ENCODE measurements at places on chromosomes 3 and 15. TPM values are rescaled to one million over a fixed set of nuclear protein-coding genes. Genes with fewer than 3 reads are reported as not detected.

DNA sequence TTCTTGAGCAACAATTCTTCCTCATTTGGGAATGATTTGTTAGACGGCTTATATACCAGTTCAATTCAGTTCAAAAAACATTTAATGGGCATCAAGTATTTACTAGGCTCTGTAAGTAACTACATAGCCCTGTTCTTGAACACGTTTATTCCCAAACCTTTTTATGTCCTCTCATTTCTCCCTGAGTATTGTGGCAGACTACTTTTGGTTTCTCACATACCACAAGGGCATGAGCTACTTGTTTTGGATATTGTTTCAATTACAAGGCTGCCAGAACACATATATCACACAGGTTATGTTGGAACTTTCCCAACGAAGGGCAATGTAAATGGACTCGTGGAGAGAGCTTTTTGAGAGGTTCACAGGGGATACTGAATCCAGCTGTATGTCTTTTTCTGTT, 363.8 kb upstream of the NAALADL2 start:
- DNase-seq = no peak

DNA sequence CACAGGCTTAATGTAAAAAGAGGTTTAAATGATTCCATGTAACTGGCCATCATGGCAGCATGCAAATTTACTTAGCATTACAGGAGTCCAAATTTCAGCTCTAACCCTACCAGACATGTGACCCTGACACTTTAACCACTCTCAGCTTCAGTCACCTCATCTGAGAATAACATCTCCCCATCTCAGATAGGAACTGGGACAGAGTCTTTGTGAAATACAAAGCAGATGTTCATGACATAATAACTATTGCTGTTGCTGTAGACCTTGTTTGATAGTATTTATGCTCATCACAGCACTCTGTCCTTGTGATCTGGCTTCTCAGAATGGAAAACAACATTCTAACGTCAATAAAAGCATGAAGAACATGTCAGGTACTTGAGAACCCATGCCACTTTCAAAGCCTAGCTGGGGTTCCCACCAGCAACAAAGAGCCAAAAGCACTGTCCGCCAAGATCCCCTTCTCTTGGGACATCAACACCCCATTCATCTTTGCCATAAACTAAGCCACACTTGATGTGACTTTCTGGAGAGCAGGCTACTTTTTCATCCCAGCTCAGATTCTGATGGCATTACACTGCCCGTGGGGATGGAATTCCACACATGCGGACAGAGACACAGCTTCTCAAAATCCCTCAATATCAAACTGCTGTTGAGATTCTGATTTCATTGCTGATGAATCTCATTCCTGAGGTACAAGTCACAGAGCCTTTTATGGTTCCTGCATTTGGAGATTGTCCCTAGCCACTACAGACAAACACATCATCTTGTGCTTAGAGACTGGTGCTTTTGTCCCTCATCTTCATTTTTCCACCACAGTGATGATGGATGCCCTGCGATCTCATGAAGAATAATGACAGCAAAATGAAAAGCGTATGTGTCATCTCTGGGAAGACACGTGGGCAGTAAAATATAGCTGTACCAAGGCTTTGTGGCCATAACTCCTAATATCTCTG, 202.7 kb downstream of the TNIK start:
- no peak for DNase-seq

Gene CLDN16
- not detected for total RNA-seq

Gene ACTC1
- not detected for total RNA-seq

- DNase-seq = no peak
Observed at GRCh38 chr3:25040748-25041147, 387.3 kb upstream of the RARB start.
